Stimulated activated CD4-positive, alpha-beta T cell treated with anti-CD3 and anti-CD28 coated beads, Interleukin-2, amount 100 ng/mL, for 4 hours (primary cell): ENCODE measurements at places on chromosomes 3 and 15.

- DNase-seq: no peak
Observed at GRCh38 chr3:190322604-190323245, 479 bp upstream of the CLDN1 start.

DNA sequence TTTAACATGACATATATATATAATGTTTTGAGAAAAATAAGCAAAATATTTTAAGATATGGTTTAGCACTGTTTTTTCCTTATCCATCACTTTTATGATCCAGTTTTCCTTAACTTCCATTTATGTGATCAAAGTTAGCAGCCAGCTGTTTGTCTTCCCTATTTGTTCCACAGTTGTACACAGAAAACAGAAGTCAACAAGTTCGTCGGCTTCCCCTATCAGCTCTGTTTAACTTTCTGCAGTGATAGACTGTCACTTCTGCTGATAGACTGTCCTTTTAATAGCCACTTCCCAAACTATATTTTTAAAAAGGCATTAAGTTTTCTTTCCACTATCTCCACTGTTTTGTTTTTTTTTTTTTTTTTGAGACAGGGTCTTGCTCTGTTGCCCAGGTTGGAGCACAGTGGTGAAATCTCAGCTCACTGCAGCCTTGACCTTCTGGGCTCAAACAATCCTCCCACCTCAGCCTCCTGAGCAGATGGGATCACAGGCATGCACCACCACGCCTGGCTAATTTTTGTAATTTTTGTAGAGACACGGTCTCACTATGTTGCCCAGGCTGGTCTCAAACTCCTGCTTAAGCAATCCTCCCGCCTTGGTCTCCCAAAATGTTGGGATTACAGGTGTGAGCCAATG, 7.2 kb downstream of the FSD2 start:
- no peak for DNase-seq

DNA sequence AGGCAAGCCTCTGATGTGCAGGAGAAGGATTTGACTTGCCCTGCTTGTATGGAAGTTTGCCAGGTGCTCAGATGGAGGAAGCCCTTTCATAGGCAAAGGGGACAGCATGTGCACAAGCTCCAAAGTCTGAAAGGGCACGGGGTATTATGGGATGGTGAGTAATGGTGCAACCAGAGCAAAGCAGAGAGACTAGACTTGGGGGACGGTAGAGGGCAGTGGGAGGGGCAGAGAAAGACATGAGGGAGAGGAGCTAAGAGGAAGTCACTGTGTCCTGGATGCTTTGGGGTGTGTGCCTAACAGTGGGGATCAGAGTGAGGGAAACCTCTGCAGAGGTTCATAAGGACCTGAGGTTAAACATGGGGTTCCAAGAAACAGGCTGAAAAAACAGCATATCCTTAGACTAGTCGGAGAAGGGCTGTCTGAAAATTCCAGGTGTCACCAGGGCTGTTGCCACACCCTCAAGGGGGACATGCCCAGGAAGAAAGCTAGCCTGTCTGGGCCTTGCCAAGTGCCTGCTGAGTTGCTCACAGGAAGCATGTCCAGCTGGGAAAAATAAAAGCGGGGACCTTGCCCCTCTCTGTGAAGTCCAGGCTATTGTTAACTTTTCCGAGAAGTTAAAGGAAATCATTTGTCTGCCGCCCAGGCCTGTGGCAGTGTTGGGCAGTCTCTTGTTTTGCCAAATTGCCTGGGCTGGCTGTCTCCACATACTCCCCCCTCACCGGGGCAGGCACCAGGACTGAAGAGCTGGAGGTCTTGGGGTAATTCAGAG, 47.1 kb downstream of the HRH1 start:
- DNase-seq: no peak

GRCh38 chr3:54954022-54954421, 26.2 kb upstream of the LRTM1 start:
- DNase-seq: no peak

DNA sequence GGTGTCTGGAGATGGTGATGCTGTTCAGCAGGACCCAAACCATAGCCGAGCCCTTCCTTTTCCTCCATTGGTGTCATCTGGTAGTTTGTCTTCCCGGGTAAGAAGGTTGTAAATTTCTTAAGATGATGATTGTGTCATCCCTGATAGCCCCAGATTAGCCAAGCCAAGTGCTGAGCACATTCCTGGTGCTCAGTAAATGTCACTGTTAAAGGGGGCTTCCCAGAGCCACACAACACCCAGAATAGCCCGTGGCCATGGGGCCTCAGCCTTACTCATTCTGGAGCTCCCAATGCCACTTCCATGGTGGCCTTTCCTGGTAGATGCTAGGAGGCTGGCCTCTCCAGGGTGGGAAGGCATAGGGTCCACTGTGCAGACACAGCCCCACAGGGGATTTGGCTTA, 4.6 kb upstream of the PLA2G4B start:
- no peak for DNase-seq

- DNase-seq: no peak
Observed at GRCh38 chr15:66039117-66039871, 170.0 kb downstream of the RAB11A start.

DNA sequence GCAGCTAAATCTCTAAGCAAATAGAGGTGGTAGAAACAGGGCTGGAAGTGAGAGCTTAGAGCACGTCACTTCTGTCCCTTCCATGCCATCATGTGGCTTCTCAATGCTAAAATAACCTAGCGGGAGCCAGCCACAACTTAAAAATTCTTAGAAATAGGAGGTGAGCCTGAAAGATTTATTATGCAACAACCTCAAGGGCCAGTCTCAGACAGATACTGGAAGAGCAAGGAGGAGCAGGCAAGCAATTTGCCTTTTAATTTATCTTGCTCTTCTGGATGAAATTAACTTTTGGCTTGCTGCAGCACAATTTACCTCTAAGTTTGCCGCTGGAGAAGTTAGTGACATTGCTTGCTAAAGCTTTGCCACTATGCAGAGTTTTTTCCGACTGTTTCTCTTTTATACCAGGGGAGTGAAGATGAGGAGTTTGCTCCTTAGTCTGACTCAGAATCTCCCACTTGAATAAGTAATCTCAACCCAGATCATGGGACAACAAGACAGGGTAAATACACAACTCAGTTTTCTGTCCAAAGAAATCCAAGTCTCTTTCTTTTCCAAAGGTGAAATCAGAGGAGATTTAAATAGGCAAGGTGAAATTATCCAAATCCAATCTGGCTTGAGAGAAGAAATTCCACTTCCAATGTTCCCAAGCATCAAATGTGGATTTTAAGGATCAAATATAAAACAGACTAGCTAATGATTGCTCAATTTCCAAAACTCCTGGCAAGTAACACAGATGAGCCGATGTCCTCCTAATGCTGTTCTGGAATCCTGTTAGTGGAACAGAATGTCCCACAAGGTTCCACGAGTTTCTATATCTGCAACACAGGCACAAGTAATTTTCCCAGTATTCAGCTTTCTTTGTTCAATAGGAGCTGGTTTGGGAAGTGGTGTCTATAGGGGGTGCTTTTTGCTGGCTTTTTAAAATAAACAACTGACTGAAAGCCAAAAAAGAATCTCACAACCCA, 329.4 kb upstream of the RORA start:
- DNase-seq: no peak

GRCh38 chr15:83850501-83851245, 196.8 kb downstream of the ADAMTSL3 start:
- no peak for DNase-seq

DNA sequence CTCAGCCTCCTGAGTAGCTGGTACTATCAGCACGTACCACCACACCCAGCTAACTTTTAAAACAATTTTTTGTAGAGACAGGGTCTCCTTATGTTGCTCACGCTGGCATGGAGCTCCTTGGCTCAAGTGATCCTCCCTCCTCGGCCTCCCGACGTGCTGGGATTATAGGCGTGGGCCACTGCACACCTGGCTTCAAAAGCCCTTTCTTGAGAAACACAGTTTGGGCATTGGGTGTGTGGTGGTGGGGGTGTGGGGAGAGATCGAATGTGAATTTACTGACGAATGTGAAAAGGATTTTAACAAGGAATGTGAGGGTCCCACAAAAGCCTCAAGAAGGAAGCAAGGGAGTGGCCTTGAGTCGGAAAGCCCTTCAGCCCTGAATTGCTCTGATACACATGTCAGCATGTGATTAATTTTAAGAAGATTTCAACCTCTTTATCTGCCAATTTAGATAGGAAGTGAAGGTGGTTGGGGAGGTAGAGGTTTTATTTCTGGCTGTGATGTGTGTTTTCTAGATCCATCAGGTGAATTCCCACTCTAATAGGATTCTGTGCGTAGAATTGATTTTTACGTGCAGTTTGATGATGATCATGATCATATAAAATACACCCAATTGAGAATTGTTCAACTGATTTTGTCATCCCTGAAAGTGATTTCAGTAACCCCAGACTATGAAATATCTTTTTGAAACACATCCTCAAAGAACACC, 1.1 kb downstream of the CCR4 start:
- no peak for DNase-seq

DNA sequence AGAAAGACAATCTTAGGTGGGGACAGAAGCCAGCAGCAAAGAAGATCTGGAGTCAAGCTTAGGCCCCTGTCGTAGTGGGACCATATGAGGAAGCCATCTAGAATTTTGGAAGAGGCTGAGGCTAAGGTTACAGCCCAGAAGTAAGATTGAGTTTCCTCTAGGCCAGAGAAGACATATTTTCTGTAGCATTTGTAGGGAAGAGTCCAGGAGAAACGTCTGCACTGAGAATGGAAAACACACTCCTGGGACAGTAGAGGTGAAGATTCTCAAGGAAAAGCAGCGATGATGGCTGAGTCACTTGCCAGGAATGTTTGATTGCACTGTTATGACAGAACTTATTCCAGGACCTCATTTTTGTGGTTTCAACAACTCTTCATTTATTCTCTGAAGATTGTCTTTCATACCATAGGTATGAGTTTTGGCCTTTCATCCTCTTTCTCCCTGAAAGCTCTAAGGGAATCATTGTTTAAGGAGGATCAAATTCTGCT, 107.2 kb downstream of the GTPBP8 start:
- no peak for DNase-seq

DNA sequence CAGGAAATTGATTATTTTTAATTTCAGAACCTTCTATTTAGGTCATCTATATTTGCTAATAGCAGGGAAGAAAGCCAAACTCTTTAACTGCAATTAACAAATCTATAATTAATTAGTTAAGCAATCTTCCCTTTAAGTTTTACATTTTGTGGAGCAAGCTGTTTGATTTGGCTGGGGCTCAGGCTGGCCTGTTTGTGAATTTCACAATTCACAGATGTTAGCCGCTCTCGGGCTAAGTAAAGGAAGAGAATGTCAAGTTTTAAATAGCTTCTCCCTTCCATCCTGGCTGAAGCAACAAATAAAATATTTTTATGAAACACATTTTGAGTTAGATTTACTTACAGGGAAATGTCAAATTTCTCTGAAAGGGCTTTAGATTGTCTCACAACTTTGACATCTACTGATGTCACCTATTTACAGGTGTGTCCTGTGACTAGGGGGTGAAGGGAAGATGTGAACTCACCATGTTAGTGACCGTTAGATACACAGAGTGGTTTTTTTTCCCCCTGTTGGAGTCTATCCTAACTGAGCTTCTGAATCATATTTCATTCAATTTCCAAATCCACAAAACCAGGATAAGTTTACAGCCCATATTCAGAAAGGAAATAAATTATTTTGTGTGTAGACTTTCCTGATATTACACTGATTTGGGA, 1.3 kb upstream of the TP63 start:
- DNase-seq: no peak

- no peak for DNase-seq
Observed at GRCh38 chr3:39067286-39067685, 15.5 kb downstream of the WDR48 start.

- DNase-seq: no peak
Observed at GRCh38 chr3:52494886-52495495, at the start of gene STAB1. Gene STAB1, plus strand, starts transcription at chr3:52495338. Its CDS starts 76 bp downstream, at chr3:52495414.
